ENCODE measurements at places on chromosomes 13 and 19. TPM values are rescaled to one million over a fixed set of nuclear protein-coding genes. Genes with fewer than 3 reads are reported as not detected.

DNA sequence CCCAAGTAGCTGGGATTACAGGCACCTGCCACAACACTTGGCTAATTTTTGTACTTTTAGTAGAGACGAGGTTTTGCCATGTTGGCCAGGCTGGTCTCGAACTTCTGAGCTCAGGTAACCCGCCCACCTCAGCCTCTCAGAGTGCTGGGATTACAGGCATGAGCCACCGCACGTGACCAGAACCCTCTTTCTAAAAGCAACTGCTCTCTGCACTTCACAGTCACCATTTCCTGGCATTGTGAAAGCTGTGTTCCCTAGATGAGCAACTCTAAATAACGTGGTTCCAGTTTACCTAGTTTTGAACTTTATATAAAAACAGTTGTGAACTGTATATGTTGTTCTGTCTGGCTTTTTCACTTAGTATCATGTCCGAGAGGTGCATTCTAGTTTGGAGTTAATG is 152.9 kb downstream of the SIPA1L3 start:
- no peaks in the 10 kb centered on the region for H3K36me3 ChIP-seq
- H3K4me1 ChIP-seq = peaks cover 4% of the 10 kb centered on the region
- H3K27ac ChIP-seq = no peak overlapping the region
- no peaks in the 10 kb centered on the region for H3K27me3 ChIP-seq

DNA sequence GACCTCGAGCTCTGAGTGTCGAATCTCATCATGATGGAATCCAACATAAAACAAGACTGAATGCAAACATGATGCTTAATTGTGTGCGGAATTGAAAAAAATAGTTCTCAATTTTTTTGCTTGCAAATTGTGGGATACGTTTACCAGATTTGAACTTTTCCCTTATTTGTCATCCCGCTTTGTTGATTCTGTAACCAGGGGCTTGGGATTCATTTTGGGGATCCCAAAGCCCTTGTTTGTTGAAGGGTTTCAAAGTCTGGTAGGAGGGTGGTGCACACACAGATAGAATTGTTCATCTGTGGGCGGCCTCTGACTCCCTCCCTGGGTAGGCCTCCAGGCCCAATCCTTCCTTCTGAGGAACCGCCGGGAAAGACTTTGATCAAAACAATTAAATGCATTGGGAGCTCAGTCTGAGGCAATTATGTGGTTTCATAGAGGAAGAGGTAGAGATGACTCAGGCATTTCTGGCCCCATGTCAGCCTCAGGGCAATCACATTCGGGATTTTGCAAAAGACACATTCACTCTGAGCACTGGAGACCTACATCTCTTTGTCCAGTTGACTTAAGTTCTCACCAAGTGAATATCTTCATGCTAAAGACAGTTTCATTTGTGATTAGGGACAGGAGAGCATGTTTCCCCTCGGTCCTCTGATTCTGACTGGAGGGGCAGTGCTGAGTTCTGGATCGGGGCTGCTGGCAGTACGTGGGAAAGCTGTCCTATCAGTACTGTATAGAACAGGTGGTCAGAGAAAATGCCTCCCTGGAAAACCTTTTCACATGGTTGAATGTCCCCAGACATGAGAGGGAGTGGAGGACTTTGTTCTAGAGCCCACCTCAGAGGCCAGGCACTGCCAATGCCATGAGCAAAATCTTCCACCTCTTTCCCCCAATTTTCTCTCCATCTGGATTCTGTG is 27.8 kb upstream of the IGFL4 start:
- no peaks in the 10 kb centered on the region for H3K36me3 ChIP-seq
- H3K4me1 ChIP-seq = no peaks in the 10 kb centered on the region
- H3K4me3 ChIP-seq = no peak overlapping the region
- no peak for DNase-seq
- H3K27ac ChIP-seq = no peak overlapping the region

GRCh38 chr13:113650275-113650674 is 7.7 kb downstream of the ATP4B start:
- no peaks in the 10 kb centered on the region for H3K27me3 ChIP-seq
- H3K4me1 ChIP-seq = peaks cover 25% of the 10 kb centered on the region
- no peak overlapping the region for H3K27ac ChIP-seq
- no peak for DNase-seq

DNA sequence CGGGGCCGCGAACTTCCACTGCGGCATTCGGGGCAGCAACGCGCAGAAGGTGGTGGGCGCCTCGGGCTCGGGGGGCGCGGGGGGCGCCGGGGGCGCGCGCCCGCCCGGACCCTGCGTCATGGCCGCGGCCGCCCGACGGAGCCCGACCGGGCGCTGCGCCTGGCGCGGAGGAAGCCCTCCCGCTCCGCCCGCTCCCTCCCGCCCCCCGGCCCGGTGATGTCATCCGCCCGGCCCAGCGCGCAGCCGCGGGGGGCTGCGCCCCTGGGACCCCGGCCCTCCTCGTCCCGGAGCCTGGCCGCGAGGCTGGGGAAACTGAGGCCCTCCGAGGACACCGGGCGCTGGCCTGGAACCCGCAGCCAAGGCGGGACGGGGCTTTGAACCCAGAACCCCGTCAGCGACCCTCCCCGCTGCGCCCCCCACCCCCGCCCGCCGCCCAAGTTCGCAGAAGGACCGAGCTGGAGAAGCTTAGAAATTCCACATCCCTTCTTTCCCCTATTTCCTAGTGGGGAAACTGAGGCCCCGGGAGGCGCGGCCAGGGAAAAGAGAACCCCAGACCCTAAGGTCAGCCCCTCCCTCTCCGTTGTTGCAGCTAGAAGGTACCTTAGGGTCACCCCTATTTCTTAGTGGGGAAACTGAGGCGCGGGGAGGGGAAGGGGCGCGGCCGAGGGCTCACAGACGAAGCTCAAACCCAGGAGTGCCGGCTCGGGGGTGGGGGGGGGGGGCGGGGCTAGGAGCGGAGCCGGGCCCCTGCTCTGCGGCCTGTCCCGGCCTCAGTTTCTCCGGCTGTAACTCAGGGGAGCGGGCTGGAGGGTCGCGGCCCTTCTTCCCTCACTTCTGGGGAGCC is at the start of gene SHC2:
Gene SHC2 (minus strand): TSS at position 157 of the 844 bp plus-strand sequence. CDS start 37 bp downstream, at position 120.
- no peak within 1 kb of the TSS for H3K4me3 ChIP-seq
- H3K27me3 ChIP-seq = peaks cover 21% of the 10 kb centered on the region
- H3K27ac ChIP-seq = no peak within 1 kb of the TSS
- no peak for DNase-seq
- H3K4me1 ChIP-seq = peaks cover 11% of the 10 kb centered on the region
- no peaks in the 10 kb centered on the region for H3K36me3 ChIP-seq

GRCh38 chr13:41401366-41401765 is 56.0 kb upstream of the RGCC start:
- H3K36me3 ChIP-seq = no peaks in the 10 kb centered on the region
- no peaks in the 10 kb centered on the region for H3K4me1 ChIP-seq
- no peak overlapping the region for H3K4me3 ChIP-seq
- no peak overlapping the region for H3K27ac ChIP-seq

DNA sequence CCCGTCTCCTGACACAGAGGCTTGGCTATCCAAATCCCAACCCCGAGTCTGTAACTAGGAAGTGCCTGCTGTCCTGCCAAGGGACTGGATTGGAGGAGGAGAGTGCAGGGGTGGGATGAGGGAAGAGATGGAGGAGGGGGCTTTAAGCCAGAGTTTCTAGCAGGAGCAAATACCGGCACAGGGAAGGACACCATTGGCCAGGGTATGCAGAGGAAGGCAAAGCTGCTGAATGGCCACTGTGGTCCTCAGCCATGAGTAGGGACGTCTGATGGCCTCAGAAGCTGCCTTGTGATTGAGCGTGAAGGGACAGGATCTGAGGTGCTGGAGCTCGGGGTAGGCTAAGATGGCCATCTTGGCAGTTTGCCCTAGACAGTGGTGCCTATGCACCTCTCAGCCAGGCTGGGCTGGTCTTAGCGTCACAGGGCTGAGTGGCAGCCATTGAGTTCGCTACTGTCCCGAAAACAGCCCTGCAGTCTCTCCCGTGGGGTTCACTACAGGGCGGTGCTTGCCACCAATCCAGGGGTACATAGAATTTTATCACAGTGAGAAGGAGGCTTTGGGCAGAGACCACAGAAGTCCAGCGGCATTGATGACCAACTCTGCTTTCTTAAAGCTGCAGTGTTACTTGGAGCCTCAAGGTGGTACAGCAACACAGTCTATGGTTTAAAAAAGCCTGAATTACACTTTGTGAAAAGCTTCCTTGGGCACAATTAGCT is 61.8 kb downstream of the AKAP11 start:
- no peaks in the 10 kb centered on the region for H3K27me3 ChIP-seq
- H3K4me3 ChIP-seq = no peak overlapping the region
- no peak overlapping the region for H3K27ac ChIP-seq
- no peak for DNase-seq
- no peaks in the 10 kb centered on the region for H3K36me3 ChIP-seq
- H3K4me1 ChIP-seq = peaks cover 10% of the 10 kb centered on the region

GRCh38 chr19:40524133-40524549 is 52.5 kb upstream of the SHKBP1 start:
- H3K36me3 ChIP-seq = no peaks in the 10 kb centered on the region
- no peaks in the 10 kb centered on the region for H3K27me3 ChIP-seq
- H3K27ac ChIP-seq = no peak overlapping the region

- H3K27ac ChIP-seq = no peak overlapping the region
- H3K36me3 ChIP-seq = peaks cover 7% of the 10 kb centered on the region
- no peaks in the 10 kb centered on the region for H3K27me3 ChIP-seq
- no peak overlapping the region for H3K4me3 ChIP-seq
Measured at GRCh38 chr19:46927106-46927505, 66.3 kb downstream of the ARHGAP35 start.

DNA sequence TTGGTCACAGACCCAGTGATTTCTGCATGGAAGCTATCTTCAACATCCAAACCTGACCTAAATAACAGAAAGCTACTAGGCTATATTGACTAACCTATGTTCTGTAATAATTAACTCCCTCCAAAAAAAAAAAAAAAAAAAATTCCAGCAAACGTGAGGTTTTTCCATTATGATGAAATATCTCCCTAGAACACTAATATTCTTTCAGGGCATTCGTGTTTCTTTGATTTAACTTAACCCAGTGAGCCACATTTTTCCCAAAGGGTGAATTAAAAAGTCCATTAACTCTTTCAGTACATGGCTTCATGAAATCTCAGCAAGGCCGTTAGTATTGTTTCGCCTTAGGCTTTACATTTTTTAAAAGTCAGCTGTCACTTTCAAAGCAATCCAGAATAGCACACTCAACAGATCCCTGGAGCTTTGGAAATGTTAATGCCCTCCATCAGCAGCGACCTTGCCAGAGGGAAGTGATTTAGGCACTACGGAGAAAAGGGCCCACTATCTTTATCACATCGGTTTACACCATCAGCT is 175.8 kb downstream of the DCT start:
- no peaks in the 10 kb centered on the region for H3K27me3 ChIP-seq
- DNase-seq = no peak
- H3K36me3 ChIP-seq = no peaks in the 10 kb centered on the region
- H3K4me1 ChIP-seq = no peaks in the 10 kb centered on the region

GRCh38 chr13:74080762-74081161 is 53.4 kb downstream of the KLF12 start:
- no peak for DNase-seq
- H3K4me1 ChIP-seq = peaks cover 3% of the 10 kb centered on the region
- H3K4me3 ChIP-seq = no peak overlapping the region
- H3K27ac ChIP-seq = no peak overlapping the region
- H3K36me3 ChIP-seq = no peaks in the 10 kb centered on the region

DNA sequence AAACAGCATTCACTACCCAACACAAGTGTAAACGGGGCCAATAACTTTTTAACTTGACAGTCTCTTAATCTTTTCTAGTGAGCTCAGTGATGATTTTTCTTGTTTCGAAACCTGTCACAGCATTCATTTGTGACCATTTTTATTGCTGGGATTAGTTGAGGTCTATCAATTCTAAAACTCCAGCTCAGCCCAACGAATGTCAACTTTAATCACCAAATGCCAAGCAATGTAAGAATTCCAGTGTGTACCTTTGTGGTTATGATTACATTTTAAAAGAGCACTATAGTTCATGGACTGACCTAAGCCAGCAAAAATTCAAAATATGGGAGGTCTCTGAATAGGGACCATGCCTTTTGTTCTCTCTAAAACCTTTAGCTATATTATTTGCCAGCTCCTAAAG is 694.3 kb upstream of the SGCG start:
- no peaks in the 10 kb centered on the region for H3K36me3 ChIP-seq
- no peaks in the 10 kb centered on the region for H3K27me3 ChIP-seq
- no peak for DNase-seq
- H3K4me3 ChIP-seq = no peak overlapping the region

- no peak overlapping the region for H3K4me3 ChIP-seq
- no peaks in the 10 kb centered on the region for H3K36me3 ChIP-seq
- H3K27me3 ChIP-seq = no peaks in the 10 kb centered on the region
- no peaks in the 10 kb centered on the region for H3K4me1 ChIP-seq
Measured at GRCh38 chr13:37495046-37495445, 103.5 kb downstream of the POSTN start.

Gene CRB3
- total RNA-seq = not detected

Gene CEACAM3
- 1.7 TPM for total RNA-seq

- no peak for DNase-seq
- no peaks in the 10 kb centered on the region for H3K27me3 ChIP-seq
- H3K36me3 ChIP-seq = no peaks in the 10 kb centered on the region
- no peak overlapping the region for H3K27ac ChIP-seq
- no peak overlapping the region for H3K4me3 ChIP-seq
Measured at GRCh38 chr13:75910591-75910990, 274.5 kb downstream of the LMO7 start.

Gene RXFP2
- total RNA-seq = not detected

Gene CAMSAP3
- total RNA-seq = not detected

GRCh38 chr19:2055931-2056836 is 5.1 kb upstream of the MKNK2 start:
- peaks cover 74% of the 10 kb centered on the region for H3K4me1 ChIP-seq
- peak overlapping the region; percentile 78 for H3K27ac ChIP-seq
- no peaks in the 10 kb centered on the region for H3K36me3 ChIP-seq

Gene CBY2
- not detected for total RNA-seq

DNA sequence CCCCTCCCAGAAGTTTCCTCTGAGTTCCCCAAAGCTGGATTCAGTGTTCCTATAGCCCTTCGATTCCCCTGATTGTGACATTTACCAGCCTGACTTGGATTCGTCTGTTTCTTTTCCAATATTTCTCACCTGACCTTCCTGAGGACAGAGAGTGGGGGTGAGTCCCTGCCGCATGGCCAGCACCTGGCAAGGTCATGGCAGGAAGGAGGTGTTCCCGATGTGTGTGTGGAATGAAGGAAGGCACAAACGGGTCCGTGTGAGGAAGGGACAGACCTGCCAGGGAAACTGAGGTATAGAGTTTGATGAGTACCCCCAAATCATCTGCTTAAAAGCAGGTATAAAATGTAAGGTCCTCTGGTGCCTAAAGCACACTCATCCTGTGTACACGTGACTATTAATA is 3.3 kb downstream of the COL4A1 start:
- no peak overlapping the region for H3K4me3 ChIP-seq
- no peak overlapping the region for H3K27ac ChIP-seq
- H3K36me3 ChIP-seq = no peaks in the 10 kb centered on the region
- DNase-seq = no peak
- no peaks in the 10 kb centered on the region for H3K4me1 ChIP-seq

GRCh38 chr13:30907121-30907861 is 1.2 kb downstream of the MEDAG start:
- no peak overlapping the region for H3K4me3 ChIP-seq
- H3K4me1 ChIP-seq = peaks cover 5% of the 10 kb centered on the region
- peaks cover 8% of the 10 kb centered on the region for H3K27me3 ChIP-seq
- no peak overlapping the region for H3K27ac ChIP-seq
- no peak for DNase-seq
- H3K36me3 ChIP-seq = no peaks in the 10 kb centered on the region

Gene MUC16
- not detected for total RNA-seq

Gene LPAR6
- 48.9 TPM for total RNA-seq

Gene ZNF14
- 18.6 TPM for total RNA-seq

- no peak overlapping the region for H3K27ac ChIP-seq
- DNase-seq = no peak
- no peaks in the 10 kb centered on the region for H3K36me3 ChIP-seq
- no peak overlapping the region for H3K4me3 ChIP-seq
Measured at GRCh38 chr13:33168321-33168960, 117.1 kb downstream of the STARD13 start.

GRCh38 chr13:32007494-32007893 is 24.1 kb upstream of the FRY start:
- H3K4me3 ChIP-seq = no peak overlapping the region
- no peaks in the 10 kb centered on the region for H3K36me3 ChIP-seq
- no peaks in the 10 kb centered on the region for H3K27me3 ChIP-seq

Measured in natural killer cell (primary cell).